ENCODE measurements at places on chromosomes 4 and X. TPM values are rescaled to one million over a fixed set of nuclear protein-coding genes. Genes with fewer than 3 reads are reported as not detected.

PABPC5 gene
- 2.4 TPM for total RNA-seq

GPR119 gene
- not detected for total RNA-seq

PRR27 gene
- not detected for total RNA-seq

NPNT gene
- 0.22 TPM for total RNA-seq

TRIM75 gene
- total RNA-seq = not detected

BBS7 gene
- total RNA-seq = 20.7 TPM

ITIH6 gene
- not detected for total RNA-seq

HSD17B13 gene
- total RNA-seq = not detected

IL13RA2 gene
- 0.11 TPM for total RNA-seq

GLRB gene
- 0.33 TPM for total RNA-seq

KLKB1 gene
- not detected for total RNA-seq
